Iris pigment epithelial cell (primary cell): ENCODE measurements at places on chromosomes 2 and 18.

- DNase-seq, result no peak
Measured at GRCh38 chr18:44924785-44925499, 244.3 kb downstream of the SETBP1 start.

DNA sequence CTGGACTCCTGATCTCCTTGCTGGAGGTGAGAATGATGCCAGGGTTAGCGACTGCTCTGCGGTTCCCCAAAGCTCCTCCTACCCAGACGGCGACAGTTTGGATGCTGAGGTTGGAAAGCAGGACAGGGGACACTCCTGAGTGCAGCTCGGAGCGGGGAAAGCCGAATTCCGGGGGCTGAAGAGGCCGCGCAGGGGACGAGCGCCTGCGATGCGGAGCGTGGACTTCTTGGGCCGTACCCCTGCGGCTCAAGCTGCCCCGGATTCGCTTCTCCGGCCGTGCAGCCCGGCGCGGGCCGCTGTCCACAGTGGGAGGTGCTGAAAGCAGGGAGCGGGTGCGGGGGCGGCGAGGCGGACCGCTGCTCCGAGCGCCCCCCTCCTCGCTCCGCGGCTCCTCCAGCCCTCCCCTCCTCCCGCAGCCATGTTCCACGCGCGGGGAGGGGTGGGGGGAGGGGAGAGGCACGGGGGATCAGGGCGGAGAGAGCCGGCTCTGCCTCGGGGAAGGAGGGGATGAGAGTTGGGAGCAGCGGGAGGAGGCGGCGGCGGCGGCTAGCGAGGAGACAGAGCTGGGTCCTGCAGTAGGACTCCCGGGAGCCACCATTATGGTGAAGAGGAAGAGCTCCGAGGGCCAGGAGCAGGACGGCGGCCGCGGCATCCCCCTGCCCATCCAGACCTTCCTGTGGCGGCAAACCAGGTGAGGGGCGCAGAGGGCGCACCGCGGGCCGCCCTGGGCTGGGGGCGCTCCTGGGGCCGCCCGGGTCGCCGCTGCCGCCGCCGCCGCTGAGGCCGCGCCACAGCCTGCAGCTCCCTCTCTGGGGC is at the start of gene UNC80:
Gene UNC80 (plus strand): TSS at position 359 of the 816 bp plus-strand sequence. CDS start 241 bp downstream, at position 600.
- DNase-seq, result peak; percentile 69

DNA sequence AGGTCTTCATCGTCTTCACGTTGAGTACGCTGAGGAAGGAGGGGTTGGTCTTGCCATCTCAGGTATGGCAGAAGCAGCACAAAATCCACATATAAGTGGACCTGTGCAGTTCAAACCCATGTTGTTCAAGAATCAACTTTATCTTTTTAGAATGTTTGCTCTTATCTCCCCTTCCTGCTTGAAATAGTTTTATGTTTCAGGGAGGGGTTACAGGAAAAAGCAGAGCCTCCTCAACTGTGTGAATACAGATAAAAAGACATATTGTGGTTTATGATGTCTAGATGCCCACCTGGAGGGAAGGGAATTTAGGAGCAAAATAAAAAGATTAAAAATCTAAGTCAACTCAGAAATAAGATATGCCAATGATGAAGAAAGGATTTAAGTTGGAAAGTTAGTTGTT is 75.9 kb downstream of the VRK2 start:
- DNase-seq, result no peak

DNA sequence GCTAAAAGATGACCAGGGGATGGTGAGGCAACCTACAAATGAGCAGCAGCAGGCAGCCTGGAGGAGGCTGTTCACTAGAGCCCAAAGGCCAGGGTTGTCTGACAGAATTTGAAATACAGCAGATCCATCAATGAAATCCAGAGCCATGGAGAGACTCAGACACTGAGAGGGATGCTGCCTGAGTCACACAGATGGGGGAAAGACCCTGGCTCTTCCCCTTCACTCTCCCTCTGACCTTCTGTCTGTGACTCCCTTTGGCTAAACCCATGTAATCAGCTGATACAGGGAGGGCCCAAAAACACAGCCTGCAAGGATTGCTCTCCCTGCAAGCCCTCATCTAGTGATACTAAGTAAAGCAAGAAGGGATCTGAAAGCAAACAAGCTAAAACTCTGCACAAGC is 166.5 kb upstream of the SPOPL start:
- DNase-seq, result no peak

- DNase-seq, result no peak
Measured at GRCh38 chr2:44137872-44138551, 30.7 kb upstream of the PPM1B start.

GRCh38 chr18:49899657-49900330 is 86.5 kb upstream of the ACAA2 start:
- no peak for DNase-seq

DNA sequence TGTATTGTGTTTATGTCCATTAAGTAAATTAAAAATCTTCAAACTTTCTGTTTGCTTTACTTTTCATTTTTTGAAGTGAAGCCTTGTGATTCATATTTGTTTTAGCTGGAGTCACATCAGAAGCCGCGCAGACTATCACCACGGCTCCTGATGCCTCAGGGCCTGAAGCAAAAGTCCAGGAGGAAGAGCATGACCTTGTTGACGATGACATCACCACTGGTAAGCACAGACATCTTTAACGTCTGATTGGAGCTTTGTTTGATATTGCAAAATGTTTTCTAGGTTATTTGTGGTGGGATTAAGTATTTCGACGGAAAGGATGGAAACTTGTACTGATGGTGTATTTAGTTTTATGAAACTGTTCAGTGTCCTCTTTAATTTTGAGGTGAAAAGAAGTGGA is 164.8 kb downstream of the WDR7 start:
- peak; percentile 85 for DNase-seq

GRCh38 chr18:8895987-8896619 is 190.7 kb downstream of the MTCL1 start:
- peak; percentile 67 for DNase-seq

DNA sequence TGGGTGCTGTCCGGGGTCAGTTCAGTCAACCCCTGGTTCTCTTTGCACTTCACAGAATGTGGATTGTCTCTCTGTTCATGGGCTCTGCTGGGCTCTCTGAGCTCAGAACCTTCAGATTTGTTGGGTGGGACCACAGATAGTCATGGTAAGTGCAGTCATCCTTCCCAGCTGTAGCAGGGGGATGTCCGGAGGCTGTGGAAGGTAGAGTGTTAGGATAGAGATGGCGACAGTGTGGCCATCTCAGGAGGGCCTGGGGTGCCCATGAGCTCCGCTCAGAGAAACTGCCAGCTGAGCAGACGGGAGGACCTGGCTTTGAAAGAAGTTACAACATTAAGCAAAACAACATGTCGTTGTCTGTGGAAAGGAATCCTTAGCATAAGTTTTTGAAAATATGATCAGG is 149.8 kb downstream of the FAM210A start:
- no peak for DNase-seq

DNA sequence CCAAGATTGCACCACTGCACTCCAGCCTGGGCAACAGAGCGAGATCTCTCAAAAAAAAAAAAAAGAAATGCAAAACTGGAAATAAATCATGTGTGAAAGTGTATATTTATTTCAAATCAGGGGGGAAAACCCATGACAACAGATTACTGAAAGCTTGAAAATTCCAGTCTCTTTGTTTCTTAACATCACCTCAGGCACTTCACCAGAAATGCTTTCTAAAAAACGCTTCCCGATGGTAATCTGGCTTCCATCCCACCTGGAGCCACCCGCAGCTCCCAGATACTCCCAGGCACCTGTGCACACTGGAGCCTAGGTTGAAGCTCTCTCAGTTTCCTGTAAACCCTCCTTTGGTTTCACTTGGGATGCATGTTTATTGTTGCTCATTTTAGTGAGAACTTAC is 7.2 kb upstream of the ITGB6 start:
- DNase-seq, result no peak

- DNase-seq, result no peak
Measured at GRCh38 chr18:54794823-54795222, 33.5 kb upstream of the RAB27B start.
